ENCODE measurements at places on chromosomes 12 and 14.
A peak's percentile ranks its signal among the peaks of the same experiment; 100 is the strongest.

- no peak for DNase-seq
These were observed 19.7 kb downstream of the DUSP16 start for GRCh38 chr12:12542964-12543363.

- no peak for DNase-seq
These were observed 2.9 kb downstream of the TMEM229B start for GRCh38 chr14:67485501-67486095.

- DNase-seq = no peak
These were observed 27.4 kb upstream of the BATF start for GRCh38 chr14:75494896-75495295.

- no peak for DNase-seq
These were observed 11.4 kb downstream of the CABP1 start for GRCh38 chr12:120651821-120652220.

GRCh38 chr14:105602799-105603793, 76.7 kb downstream of the TMEM121 start:
- DNase-seq = peak; percentile 19

DNA sequence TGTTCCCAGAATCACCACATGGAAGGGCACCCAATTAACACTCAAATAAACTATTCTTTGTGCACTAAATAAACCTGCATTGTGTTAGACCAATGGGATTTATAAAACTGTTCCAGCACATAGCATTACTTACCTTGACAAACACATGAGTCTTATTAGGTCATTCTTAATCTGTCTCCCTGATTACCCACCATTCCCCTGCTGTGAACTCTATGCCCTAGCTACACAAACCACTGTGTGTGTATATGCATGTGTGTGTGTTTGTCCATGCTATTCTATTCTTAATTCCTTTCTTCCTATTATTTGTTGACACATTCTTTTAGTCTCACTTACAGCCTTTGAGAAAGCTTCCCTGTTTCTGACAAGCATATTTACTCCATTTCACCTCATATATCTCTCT, 303.6 kb upstream of the GARIN6 start:
- DNase-seq = no peak

DNA sequence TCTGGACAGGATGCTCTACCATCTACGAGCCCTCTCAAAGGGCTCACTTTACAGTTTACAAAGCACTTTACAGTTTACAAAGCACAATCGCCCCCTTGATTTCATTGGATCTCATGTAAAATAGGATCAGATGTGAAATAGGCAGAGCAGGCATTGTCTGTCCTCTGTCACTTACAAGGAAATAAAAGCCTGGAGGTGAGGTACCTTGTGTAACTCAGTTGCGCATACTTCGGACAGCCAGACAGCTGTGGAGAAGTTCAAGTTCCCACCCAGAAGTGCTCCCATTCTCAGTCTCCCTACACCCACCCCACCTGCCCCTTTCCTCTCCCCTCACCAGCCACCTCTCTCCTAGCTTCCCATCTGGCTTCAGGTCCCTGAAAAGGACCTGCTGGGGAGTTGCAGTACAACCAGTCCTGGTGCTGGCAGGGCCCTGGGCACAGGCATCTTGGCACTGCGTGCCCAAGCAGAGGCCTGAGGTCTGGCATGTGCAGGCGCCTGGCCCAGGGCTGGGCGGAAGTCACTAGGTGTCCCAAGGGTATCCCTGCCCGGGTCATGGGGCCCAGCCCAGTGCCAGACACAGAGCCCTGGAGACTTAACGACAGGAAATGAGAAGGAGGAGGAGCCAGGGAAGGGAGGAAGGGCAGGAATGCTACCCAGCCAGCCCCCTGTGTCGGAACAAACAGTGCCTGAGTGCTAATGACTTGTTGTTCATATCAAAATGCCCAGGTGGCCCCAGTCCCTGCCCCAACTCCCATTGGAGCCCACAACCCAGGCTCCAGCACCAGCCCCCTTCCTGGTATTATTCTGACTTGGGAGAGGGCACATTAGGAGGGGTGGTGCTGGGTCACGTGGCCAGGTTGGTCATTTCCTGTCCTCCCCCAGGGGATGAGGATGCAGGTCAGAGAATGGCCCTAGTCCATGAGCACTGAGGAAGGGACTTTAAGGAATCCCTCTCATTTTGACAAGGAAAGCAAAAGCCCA, 5.4 kb downstream of the RAPGEF3 start:
- DNase-seq = peak; percentile 96

Measured in T47D (cell line).